ENCODE measurements at places on chromosomes 5 and 9. TPM values are rescaled to one million over a fixed set of nuclear protein-coding genes. Genes with fewer than 3 reads are reported as not detected.

SLC24A2 gene
- not detected for total RNA-seq

DNA sequence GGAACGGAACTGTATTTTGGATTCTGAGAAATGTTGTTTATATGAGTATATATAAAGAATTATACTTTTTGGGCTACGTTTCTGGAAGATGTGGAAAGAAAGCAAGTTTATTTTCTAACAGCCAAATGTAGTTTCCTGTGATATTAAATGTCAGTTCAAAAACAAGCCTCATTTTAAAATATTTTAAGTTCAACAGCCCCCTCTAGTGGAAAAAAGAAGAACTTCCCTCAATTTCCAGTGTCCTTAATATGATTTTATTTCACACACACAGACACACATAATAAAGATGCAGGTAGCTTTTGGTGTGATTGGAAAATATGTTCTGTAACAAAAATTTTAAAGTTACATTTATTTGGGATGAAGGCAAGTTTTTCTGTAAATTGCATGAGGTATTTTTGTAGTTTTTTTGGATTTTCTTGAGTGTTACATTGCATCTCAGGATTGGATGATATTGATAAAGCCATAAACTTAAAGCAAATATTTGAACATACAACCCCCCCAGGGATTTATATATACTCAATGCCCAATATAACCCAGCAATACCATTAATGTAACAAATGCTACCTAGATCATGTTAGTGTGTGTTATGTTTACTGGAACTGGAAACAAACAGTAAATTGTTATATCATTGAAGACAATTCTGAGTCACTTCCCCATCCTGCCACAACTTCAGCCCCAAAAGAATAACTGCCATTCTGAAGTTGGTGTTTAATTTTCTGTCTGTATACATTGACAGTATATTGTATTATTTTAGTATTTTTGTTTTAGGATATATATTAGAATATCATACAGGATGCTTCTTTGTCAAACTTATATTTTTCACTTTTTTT, 54.0 kb downstream of the CCDC171 start:
- H3K27me3 ChIP-seq, result no peaks in the 10 kb centered on the region
- no peaks in the 10 kb centered on the region for H3K4me1 ChIP-seq
- no peaks in the 10 kb centered on the region for H3K36me3 ChIP-seq
- no peak overlapping the region for H3K4me3 ChIP-seq
- no peak for DNase-seq
- no peak overlapping the region for H3K27ac ChIP-seq

- H3K27ac ChIP-seq, result no peak overlapping the region
- H3K4me3 ChIP-seq, result no peak overlapping the region
- peaks cover 15% of the 10 kb centered on the region for H3K36me3 ChIP-seq
- no peaks in the 10 kb centered on the region for H3K4me1 ChIP-seq
- DNase-seq, result no peak
These were observed 56.3 kb downstream of the STX17 start for GRCh38 chr9:99962680-99963261.

DNA sequence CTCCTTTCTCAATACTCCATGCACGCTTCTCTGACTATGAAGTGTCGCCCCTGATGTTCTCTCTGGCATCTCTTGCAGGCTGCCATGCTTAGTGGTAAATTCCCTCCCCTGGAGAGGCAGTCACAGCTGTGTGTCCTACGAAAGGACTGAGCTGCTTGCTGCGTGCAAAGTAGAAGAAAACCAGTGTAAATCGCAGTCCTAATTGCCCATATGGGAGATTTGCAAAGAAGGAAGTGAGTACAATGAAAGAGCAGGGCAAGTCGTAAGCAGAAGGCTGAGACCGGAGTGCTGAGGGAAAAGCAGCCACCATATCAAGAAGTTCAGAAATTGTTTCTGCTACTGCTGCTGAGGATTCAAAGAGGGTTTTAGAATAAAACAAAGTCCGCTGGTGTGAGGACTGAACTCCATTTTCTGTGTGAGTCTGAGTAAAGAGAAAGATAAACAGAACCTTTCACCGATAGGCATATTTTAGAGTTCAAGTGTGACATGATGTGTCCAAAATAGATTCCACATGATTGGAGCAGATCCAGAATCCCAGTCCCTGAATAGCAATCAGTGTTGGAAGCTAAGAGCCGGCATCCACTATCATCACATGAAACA, 507.8 kb upstream of the MPDZ start:
- DNase-seq, result no peak
- H3K4me1 ChIP-seq, result peaks cover 27% of the 10 kb centered on the region
- no peak overlapping the region for H3K4me3 ChIP-seq
- H3K27ac ChIP-seq, result peak overlapping the region; percentile 93
- no peaks in the 10 kb centered on the region for H3K36me3 ChIP-seq

DNA sequence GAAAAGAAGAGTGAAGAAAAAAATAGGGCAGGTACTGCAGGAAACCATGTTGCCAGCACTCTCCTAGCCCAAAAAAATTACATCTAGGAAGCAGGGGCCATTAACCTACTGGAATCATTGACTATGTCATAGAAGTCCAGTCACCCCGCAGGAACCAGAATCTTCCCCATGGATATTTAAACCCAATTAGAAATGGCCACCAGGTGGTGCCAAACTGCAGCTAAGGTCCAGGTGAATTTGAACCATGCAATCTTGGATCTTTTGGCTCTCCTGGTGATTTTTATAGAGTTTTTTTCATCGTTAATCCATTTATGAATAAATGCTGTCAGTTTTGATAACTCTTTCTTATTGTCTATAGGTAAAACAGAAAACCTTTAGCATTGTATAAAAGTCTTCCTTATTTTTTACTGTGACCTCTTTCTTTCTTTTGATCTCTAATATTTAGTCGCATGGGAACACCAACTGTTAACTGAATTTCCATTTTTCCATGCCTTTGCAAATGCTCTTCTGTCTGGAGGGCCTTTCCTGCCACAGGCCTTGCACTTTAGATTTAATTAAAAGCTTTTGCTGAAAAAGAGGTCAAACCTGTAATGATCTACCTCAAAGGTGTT, 147.5 kb upstream of the FGF10 start:
- H3K27me3 ChIP-seq, result no peaks in the 10 kb centered on the region
- peak; percentile 60 for DNase-seq
- no peak overlapping the region for H3K4me3 ChIP-seq
- no peaks in the 10 kb centered on the region for H3K4me1 ChIP-seq
- no peaks in the 10 kb centered on the region for H3K36me3 ChIP-seq
- no peak overlapping the region for H3K27ac ChIP-seq

DNA sequence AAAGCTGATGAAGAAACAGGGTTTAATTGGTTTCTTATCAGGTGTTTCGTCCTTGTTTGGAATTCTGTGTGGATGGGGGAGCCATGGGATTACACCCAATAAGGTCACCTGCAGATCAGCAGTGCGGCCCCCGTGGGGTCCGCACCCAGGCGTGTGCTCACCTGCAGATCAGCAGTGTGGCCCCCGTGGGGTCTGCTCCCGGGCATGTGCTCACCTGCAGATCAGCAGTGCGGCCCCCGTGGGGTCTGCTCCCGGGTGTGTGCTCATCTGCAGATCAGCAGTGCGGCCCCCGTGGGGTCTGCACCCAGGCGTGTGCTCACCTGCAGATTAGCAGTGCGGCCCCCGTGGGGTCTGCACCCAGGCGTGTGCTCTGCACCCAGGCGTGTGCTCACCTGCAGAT, 41.7 kb upstream of the CEP72 start:
- no peaks in the 10 kb centered on the region for H3K4me1 ChIP-seq
- DNase-seq, result no peak
- H3K36me3 ChIP-seq, result no peaks in the 10 kb centered on the region
- no peaks in the 10 kb centered on the region for H3K27me3 ChIP-seq
- no peak overlapping the region for H3K27ac ChIP-seq

EPB41L4A gene
- total RNA-seq, result 17.9 TPM

CACNA1B gene
- total RNA-seq, result 0.04 TPM

DNA sequence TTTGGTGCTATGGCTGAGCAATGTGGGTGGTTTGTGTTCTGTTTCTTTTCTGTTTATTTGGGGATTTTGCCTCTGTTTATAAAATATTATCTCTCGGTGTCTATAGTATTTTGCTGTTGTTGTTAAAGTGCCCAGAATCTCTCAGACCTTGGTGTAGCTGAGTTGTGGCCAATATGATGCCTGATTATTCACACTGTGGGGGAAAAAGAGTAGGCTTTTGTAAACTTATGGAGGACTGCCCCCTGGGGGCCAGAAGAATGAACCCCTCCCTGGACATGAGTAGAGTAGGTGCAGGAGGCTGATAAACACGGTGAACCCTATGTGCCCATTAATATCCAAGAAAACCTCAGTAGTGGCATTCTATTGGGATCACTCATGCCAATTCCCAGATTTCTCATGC, 49.0 kb upstream of the DPYSL3 start:
- DNase-seq, result no peak
- H3K36me3 ChIP-seq, result no peaks in the 10 kb centered on the region
- H3K4me1 ChIP-seq, result peaks cover 34% of the 10 kb centered on the region
- H3K27me3 ChIP-seq, result no peaks in the 10 kb centered on the region

GRCh38 chr9:81720450-81721086, 31.2 kb upstream of the TLE1 start:
- H3K4me3 ChIP-seq, result no peak overlapping the region
- H3K27ac ChIP-seq, result no peak overlapping the region
- H3K27me3 ChIP-seq, result no peaks in the 10 kb centered on the region
- no peaks in the 10 kb centered on the region for H3K36me3 ChIP-seq
- no peaks in the 10 kb centered on the region for H3K4me1 ChIP-seq

ADCY2 gene
- 3.3 TPM for total RNA-seq

- H3K27me3 ChIP-seq, result no peaks in the 10 kb centered on the region
- no peak for DNase-seq
- no peaks in the 10 kb centered on the region for H3K36me3 ChIP-seq
- H3K4me1 ChIP-seq, result no peaks in the 10 kb centered on the region
- H3K27ac ChIP-seq, result no peak overlapping the region
These were observed 408.6 kb upstream of the IRX4 start for GRCh38 chr5:2291146-2291840.

DNA sequence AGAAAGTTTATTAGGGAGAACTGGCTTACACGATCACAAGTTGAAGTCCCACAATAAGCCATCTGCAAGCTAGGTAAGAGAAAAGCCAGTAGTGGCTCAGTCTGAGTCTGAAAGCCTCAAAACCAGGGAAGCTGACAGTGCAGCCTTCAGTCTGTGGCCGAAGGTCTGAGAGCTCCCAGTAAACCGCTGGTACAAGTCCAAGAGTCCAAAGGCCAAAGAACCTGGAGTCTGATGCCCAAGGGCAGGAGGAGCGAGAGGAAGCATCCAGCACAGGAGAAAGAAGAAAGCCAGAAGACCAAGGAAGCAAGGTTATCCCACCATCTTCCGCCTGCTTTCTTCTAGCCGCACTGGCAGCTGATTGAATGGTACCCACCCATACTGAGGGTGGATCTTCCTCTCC, 97.3 kb upstream of the FBN2 start:
- no peak overlapping the region for H3K27ac ChIP-seq
- H3K4me3 ChIP-seq, result no peak overlapping the region
- no peak for DNase-seq
- H3K36me3 ChIP-seq, result no peaks in the 10 kb centered on the region

DNA sequence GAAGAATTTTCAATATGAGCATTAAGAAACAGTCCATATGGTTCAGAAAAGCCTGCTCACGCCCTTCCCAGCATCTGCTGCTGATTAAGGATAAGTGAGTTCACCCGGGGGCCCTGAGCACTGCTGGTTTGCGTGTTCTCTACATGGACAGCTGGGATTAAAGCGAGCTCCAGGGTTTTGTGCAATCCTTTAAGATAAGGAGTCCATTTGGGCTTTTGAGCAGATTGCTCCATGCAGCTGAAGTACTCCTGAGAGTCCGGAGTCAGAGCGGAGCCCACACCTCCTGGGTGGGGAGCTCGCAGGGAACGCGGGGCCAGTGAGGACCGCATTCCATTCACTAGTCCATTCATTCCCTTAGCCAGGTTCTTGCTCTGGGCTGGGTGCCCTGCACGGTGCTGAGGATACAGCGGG, 149.3 kb upstream of the COL5A1 start:
- DNase-seq, result peak; percentile 90
- H3K36me3 ChIP-seq, result no peaks in the 10 kb centered on the region
- H3K4me1 ChIP-seq, result peaks cover 7% of the 10 kb centered on the region
- no peaks in the 10 kb centered on the region for H3K27me3 ChIP-seq
- no peak overlapping the region for H3K27ac ChIP-seq

GRCh38 chr5:145316282-145316681, 518.9 kb downstream of the PRELID2 start:
- no peaks in the 10 kb centered on the region for H3K27me3 ChIP-seq
- no peaks in the 10 kb centered on the region for H3K4me1 ChIP-seq
- DNase-seq, result no peak
- H3K27ac ChIP-seq, result no peak overlapping the region

GRCh38 chr5:133439859-133440258, 172.5 kb downstream of the FSTL4 start:
- H3K27me3 ChIP-seq, result no peaks in the 10 kb centered on the region
- H3K4me3 ChIP-seq, result no peak overlapping the region
- peak overlapping the region; percentile 48 for H3K27ac ChIP-seq
- no peaks in the 10 kb centered on the region for H3K36me3 ChIP-seq
- no peaks in the 10 kb centered on the region for H3K4me1 ChIP-seq
- DNase-seq, result no peak

DNA sequence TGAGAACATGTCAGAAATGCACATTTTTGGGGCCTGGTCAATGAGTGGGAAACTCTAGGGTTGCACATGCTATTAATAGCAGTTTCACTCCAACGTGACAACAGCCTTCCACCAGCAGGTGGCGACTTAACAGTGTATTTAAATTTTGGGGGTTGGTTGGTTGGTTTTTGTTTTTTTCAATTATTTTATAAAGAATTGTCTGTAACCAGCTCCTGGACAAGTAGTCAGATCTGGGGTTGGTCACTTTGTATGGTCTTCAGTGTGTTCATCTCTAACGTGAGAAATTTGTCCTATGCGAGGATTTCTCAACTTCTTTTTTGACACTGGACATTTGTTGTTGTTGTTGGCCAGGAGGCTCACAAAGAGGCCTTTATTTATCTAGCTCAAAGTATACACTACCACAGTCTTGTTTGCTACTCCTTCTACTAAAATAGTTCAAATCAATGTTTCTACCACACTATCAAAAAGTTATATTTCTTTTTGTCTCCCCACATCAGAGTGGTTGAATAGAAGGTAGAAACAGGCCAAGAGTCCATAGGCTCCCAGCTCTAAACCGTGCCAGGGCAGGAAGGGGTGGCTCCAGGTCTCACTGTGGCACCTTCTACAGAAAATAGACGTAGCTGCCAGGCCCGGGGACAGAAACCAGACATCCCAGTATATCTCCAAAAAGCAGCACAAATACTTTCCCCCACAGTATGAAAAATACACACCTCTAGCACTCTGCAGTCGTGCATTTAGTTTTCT, 110.4 kb downstream of the TRPM6 start:
- H3K27me3 ChIP-seq, result no peaks in the 10 kb centered on the region
- H3K27ac ChIP-seq, result no peak overlapping the region
- H3K36me3 ChIP-seq, result no peaks in the 10 kb centered on the region
- DNase-seq, result peak; percentile 80
- H3K4me1 ChIP-seq, result peaks cover 4% of the 10 kb centered on the region

GAS1 gene
- total RNA-seq, result 44.4 TPM

GRCh38 chr5:141780240-141780951, 97.8 kb downstream of the PCDH1 start:
- no peak for DNase-seq
- no peaks in the 10 kb centered on the region for H3K4me1 ChIP-seq
- H3K4me3 ChIP-seq, result no peak overlapping the region
- H3K27ac ChIP-seq, result no peak overlapping the region

GRCh38 chr9:123191260-123191659, 77.1 kb downstream of the STRBP start:
- no peaks in the 10 kb centered on the region for H3K27me3 ChIP-seq
- H3K27ac ChIP-seq, result no peak overlapping the region
- no peak overlapping the region for H3K4me3 ChIP-seq
- DNase-seq, result no peak

All from right atrium auricular region (tissue), 2 donors.